ENCODE measurements at places on chromosomes 5 and 9.

DNA sequence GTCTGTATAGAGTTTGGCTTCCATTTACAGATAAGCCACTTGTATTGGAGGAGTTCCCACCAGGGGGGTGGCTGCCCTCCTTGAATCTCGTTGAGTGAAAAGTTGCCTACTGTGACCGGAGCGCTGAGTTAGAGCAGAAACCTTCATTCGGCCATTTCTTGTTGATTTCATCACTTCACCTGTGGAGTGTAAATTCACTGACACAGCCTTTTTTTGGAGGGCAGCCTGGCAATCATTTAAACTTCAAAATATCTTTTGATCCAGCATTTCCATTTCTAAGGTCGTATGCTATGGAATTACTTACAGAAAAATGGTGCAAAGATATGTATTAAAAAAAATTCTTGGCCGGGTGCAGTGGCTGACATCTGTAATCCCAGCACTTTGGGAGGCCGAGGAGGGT is 40.8 kb downstream of the PRRC2B start:
- no peak for DNase-seq

- DNase-seq: no peak
Measured at GRCh38 chr9:37927132-37927531, 23.2 kb upstream of the SLC25A51 start.

GRCh38 chr5:137486707-137487106 is 12.4 kb downstream of the SPOCK1 start:
- no peak for DNase-seq

- no peak for DNase-seq
Measured at GRCh38 chr9:86672966-86673365, 274.3 kb downstream of the GAS1 start.

GRCh38 chr5:141001446-141001843 is 35.2 kb downstream of the PCDHAC2 start:
- no peak for DNase-seq

- no peak for DNase-seq
Measured at GRCh38 chr5:178790371-178790770, 59.9 kb upstream of the ZNF354A start.

- no peak for DNase-seq
Measured at GRCh38 chr5:104418056-104418455, 855.5 kb upstream of the NUDT12 start.

DNA sequence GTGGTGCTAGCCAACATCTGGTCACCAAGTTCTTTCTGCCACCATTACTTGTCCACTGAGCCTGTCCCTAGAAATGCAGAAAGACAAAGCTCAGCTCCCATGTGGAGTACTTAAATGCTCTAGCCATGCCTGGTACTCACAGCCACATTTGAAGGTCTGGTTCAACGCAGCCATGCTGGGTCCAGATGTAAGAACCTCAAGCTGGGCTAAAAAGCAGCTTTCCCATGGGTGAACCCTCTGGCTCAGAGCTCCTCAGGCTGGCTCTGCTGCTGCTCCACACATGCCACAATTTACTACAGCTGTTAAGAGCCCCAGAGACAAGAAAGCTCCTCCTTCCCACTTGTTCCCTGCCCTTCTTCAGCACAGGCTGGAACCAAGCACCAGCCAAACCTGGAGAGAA is 97.1 kb upstream of the LRRTM2 start:
- no peak for DNase-seq

DNA sequence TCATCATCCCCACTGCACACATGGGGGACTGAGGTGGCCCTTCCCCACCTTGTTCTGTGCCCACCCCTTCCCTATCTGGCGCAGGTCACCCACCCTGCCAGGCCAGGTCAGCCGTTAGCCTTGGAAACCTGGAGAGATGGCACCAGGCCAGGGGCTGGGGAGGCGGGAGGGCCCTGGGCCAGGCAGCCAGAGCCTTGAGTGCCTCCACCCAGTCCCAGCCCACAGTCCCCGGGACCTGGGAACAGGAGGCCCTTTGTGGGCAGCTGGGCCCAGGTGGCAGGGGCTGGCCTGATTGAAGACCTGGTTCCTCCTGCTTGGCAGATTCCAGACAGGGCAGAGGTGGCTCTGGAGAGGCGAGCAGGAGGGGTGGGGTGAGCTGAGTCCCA is 70.6 kb downstream of the LRSAM1 start:
- peak; percentile 19 for DNase-seq
